Cardiac septum (tissue), 1 donor: ENCODE measurements at places on chromosomes 3 and 15. TPM values are rescaled to one million over a fixed set of nuclear protein-coding genes. Genes with fewer than 3 reads are reported as not detected.

ALS2CL gene
- total RNA-seq: 32.5 TPM

ADAMTS9 gene
- 53.6 TPM for total RNA-seq

C3orf20 gene
- 0.32 TPM for total RNA-seq

LIPH gene
- 0.51 TPM for total RNA-seq
